ENCODE measurements at places on chromosomes 6 and 20.

GRCh38 chr20:10537850-10538480 is 102.9 kb downstream of the SLX4IP start:
- peak; percentile 43 for DNase-seq

DNA sequence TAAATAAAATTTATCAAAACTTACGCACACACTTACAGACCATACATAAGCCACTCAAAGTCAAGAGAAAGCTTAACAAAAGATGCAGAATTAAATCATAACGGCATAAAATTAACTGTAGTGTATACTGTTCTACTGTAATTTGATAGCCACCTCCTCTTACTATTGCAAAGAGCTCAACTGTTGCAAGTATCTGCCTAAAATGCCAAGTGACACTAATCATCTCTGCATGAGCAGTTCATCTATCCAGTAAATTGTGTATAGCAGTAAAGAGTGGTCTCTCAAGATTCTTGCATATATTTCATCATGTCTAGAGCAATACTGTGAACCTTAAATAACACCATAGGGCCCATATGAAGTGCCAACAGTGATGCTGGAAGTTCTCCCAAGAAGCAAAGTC is 12.3 kb downstream of the OR2H2 start:
- no peak for DNase-seq

GRCh38 chr20:48189181-48189580 is 403.9 kb upstream of the SULF2 start:
- peak; percentile 10 for DNase-seq

DNA sequence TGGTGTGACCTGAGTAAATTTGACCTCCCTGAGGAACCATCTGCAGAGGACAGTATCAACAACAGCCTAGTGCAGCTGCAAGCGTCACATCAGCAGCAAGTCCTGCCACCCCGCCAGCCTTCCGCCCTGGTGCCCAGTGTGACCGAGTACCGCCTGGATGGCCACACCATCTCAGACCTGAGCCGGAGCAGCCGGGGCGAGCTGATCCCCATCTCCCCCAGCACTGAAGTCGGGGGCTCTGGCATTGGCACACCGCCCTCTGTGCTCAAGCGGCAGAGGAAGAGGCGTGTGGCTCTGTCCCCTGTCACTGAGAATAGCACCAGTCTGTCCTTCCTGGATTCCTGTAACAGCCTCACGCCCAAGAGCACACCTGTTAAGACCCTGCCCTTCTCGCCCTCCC is 24.3 kb downstream of the GTSF1L start:
- no peak for DNase-seq

DNA sequence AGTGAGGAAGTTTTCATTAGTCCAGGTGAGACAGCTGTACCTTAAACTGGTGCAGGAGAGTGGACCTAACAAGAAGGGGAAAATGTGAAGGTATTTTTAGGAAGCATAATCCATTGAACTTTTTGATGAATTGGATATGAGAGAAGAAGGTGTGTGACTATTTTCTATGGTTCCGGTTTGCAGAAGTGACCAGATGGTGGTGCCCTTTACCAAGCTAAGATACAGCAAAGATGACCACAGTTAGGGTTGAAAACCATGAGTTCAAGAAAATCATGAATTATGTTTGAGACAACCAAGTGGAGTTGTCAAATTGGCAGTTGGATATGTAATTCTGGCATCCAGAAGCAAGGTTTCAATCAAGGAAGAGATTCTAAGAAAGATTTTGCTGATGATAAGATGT is 61.9 kb upstream of the NRSN1 start:
- no peak for DNase-seq

GRCh38 chr20:59428006-59428405 is 127.6 kb downstream of the EDN3 start:
- peak; percentile 1 for DNase-seq

- no peak for DNase-seq
These were observed 74.0 kb upstream of the MAP3K4 start for GRCh38 chr6:160917572-160917971.

GRCh38 chr20:21229163-21229562 is 74.0 kb upstream of the XRN2 start:
- peak; percentile 32 for DNase-seq

GRCh38 chr6:114941078-114941477 is 598.3 kb upstream of the HS3ST5 start:
- no peak for DNase-seq

DNA sequence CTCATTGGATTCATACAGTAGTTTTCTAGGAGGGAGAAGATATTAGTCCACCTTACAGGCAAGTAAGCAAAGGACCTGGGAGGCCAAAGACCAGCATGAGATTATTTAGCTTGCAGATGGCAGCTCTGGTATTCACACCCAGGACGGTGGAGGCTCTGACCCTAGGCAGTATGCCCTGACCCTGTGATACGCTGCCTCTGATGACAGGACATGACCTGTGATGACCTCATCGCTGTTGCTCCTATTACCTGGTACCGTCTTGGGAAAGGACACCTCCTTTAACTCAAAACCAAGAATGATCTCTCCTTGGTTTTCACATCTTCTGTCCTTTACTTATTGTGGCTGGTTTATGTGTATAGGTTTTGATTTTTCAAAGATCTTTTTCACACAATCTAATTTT is 298.6 kb downstream of the CLIC5 start:
- DNase-seq, result no peak

DNA sequence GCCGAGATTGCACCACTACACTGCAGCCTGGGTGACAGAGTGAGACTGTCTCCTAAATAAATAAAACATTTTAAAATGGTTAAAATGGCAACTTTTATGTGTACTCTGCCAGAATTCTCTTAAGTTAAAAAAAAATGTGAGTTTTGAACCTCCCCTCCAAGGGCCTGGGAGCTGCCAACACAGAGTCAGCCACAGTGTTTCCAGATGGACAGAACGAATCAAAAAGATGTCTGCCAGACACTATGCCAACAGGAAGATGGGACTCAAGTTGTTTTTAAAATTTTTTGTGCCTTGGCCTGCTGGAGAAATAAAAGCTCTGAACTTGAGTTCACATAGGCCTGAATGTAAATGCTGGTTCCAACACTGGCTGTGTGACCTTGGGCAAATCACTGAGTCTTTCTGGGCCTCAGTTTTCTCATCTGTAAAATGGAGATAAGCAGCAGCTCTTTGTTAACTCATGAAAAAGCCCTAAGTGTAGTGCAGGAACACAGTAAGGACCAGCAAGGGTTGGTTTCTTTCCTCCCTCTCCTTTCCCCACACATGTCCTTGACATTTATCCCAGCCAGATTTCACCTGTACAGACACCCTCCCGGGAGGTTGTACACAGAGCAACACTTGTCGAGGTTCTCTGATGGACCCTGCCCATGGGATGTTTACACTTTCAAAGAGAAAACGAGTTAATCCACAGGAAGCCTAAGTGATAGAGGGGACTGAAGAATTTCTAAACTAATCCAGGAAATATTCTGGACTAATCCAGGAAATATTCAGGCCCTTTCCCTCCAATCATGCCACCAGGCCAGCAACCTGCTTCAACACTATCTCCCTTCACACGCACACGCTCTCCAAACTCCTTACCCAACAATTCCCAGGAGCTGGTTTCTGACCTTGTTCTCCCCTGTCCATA is 35.0 kb downstream of the MRPL14 start:
- no peak for DNase-seq

- DNase-seq, result no peak
These were observed 50.0 kb downstream of the TTI1 start for GRCh38 chr20:37983286-37983685.

DNA sequence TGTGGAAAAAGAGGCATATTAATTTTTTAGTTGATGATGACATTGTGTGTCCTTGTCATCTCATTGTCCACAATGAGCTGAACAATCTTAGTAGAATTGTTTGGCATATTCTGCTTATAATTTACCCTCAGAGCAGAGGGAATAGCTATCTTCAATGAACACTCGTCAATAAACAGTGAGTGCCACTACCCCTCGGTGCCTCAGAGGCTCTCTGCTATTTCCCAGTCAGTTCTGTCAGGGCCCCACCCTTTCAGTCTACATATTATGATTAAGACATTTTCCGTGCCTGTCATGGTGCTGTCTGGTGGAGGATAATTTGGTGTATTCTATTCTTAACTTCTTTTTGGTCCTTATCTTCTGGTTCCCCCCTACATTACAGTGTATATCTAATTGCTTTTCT is 31.2 kb downstream of the NUS1 start:
- DNase-seq, result no peak

GRCh38 chr6:5302220-5302946 is 41.1 kb downstream of the FARS2 start:
- no peak for DNase-seq

DNA sequence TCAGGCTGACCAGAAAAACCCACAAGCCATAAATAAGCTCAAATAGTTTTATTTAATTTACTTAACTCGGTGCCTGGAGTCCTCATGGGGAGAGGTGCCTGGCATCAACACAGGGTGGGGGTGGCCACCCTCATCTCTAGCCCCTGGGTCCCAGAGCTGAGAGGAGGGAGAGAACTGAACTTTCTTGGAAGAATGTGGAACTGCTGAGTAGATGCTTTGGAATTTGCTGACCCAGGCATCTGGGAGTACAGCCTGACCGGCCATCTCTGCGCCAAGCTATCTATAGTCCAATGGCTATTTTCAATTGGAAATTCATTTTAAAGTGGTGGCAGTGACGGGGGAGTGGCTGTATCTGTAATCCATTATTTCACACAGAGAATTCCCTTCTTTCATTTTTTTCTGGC is 104.8 kb downstream of the CDH26 start:
- DNase-seq, result peak; percentile 47

GRCh38 chr6:39426073-39426456 is 103.6 kb upstream of the KCNK16 start:
- peak; percentile 18 for DNase-seq

DNA sequence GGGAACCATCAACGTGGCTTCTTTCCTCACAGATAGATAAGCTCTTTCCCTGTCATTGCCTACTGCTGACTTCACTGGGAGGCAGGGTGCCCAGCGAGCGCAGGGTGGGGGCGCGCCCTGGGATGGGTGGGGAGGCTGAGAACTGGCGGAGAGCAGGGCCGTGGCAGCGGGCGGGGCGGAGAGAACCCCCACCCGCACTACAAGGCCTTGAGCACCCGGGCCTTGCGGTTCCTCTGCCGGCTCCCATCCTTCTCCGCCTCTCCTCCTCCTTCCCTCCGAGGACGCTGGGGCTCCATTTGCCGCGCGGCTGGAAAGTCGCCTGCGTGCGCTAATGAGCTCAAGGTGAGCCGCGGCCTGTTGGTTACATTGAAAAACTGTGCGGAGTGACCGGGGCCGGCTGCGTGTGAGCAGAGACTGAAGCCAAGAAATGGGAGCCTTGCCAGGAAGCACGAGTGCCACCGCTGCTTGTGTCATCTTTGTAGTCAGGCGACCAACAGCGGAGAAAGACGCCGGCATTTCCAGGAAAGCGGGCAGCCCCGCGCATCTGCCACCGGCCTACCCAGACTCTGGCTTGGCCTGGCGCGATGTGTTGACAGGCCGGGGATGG is 963.5 kb upstream of the SLC35B3 start:
- no peak for DNase-seq

GRCh38 chr20:19735446-19735845 is 22.6 kb upstream of the RIN2 start:
- DNase-seq, result peak; percentile 92

GRCh38 chr6:149492798-149493343 is 8.1 kb upstream of the ZC3H12D start:
- no peak for DNase-seq

GRCh38 chr6:162973151-162973872 is 245.5 kb downstream of the PACRG start:
- DNase-seq, result no peak

- DNase-seq, result peak; percentile 42
These were observed 26.5 kb downstream of the HLA-DOB start for GRCh38 chr6:32790306-32790705.

GRCh38 chr6:43836507-43837240 is 66.7 kb downstream of the VEGFA start:
- DNase-seq, result peak; percentile 35

- peak; percentile 54 for DNase-seq
These were observed 257.7 kb upstream of the MARCKS start for GRCh38 chr6:113599444-113599843.

DNA sequence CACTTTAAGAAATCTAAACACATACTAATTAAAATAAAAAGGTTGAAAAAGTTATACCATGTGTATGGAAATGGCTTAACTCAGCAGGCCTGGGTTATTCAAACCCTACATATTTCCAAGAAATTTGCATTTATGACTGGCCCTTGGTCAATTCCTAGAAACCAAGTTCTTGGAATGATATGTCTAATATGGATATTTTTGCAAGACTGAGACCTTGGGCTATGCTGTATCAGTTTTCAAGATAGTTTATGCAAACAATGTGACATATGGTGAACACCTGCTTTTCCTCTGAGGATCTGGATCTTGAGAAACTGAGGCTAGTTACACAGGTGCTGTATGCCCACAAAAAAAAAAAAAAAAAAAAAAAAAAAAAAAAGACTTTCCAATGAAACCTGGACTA is 536.9 kb upstream of the HS3ST5 start:
- DNase-seq, result no peak

DNA sequence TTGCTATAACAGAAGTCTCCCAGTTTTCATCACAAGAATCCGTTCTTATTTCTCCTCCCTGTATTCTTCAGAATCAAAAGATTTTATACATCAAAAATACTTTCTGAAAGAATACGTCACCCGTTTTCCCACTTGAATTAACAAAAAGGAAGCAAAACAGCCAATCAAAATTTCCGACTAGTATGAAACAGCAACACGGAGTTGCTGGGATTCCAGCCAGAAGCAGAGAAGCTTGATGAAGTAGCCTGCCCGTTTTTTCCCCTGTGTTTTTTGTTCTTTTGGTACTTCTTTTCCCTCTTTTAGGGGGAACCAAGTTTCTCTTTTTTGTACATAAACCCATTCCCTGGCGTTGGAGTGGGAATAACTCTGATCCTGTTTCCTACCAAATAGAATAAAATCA is 14.6 kb downstream of the TXLNB start:
- DNase-seq, result no peak

- no peak for DNase-seq
These were observed 20.9 kb downstream of the PTPRA start for GRCh38 chr20:2894221-2894620.

GRCh38 chr6:54980511-54981275 is 134.1 kb downstream of the FAM83B start:
- DNase-seq, result peak; percentile 2

GRCh38 chr20:49906101-49906604 is 9.2 kb downstream of the SPATA2 start:
- no peak for DNase-seq

- no peak for DNase-seq
These were observed 626 bp downstream of the STX7 start for GRCh38 chr6:132512342-132512637.

- DNase-seq, result peak; percentile 51
These were observed 622 bp downstream of the SS18L1 start for GRCh38 chr20:62143957-62144825.

DNA sequence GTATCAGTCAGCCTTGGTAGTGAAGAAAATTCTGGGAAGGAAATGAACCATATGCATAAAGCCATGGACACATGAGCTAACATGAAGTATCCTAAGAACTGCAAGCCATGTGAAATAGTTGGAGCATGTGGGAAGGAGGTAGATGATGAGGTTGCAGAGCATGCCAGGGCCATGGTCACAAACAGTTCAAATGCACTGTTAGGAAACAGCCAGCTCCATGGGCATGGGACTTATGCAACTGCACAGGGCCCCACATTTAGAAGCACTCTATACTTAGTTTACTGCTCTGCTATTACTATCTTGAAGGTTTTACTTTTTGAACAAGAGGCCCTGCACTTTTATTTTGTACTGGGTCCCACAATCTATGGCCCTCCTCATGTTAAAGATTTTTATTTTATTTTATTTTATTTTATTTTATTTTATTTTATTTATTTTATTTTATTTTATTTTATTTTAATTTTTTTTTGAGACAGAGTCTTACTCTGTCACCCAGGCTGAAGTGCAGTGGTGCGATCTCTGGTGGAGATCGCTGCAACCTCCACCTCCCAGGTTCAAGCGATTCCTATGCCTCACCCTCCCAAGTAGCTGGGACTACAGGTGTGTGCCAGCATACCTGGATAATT is 169.1 kb downstream of the IBTK start:
- no peak for DNase-seq
